ENCODE measurements at places on chromosomes 16 and 17.

GRCh38 chr16:76222087-76222486 lies 55.1 kb upstream of the CNTNAP4 start:
- DNase-seq, result no peak

- no peak for DNase-seq
These were observed 149.6 kb downstream of the PITPNC1 start for GRCh38 chr17:67526700-67527099.

GRCh38 chr17:57067162-57067561 lies 17.9 kb upstream of the AKAP1 start:
- DNase-seq, result no peak

GRCh38 chr16:86026916-86027315 lies 128.0 kb downstream of the IRF8 start:
- no peak for DNase-seq

DNA sequence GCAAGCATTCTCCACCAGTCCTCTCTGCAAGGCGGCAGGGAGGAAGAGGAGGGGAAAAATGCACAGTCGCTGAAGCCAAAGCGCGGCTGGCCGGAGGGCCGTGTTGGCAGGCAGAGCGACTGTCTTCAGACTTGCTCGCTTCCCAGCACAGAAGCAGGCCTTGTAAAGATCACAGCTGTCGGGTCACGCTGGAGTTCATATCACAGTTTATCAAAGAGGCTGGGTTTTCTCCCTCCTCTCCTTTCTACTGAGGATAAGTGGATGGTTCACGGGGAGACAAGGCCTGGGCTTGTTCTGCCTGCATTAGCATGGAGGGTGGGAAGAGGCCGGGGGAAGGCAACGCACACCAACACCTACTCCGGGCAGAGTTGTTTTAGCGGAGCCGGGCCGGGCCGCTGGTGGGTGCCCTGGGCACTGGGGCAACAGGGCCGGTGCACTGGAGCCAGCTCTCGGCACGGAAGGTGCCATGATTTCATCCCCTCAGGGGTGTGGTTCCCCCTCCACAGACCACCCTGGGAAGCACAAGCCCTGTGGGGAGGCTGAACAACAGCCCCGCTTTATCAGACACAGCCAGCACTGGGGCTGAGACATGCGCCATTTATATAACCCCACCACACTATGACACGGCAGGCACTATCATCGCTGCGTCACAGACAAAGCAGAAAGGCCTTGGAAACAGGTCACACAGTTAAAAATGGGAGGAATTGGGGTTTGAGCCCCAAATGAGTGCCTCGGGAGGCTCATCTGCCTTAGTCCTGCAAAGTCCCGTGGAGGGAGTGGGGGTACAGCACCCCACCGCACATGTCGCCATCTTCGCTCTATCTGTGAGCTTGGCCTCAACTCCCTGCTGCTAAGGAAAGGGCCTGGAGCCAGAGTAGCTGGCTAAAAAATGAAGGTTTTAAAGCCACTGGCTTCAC lies 40.3 kb upstream of the MTSS2 start:
- DNase-seq, result no peak

DNA sequence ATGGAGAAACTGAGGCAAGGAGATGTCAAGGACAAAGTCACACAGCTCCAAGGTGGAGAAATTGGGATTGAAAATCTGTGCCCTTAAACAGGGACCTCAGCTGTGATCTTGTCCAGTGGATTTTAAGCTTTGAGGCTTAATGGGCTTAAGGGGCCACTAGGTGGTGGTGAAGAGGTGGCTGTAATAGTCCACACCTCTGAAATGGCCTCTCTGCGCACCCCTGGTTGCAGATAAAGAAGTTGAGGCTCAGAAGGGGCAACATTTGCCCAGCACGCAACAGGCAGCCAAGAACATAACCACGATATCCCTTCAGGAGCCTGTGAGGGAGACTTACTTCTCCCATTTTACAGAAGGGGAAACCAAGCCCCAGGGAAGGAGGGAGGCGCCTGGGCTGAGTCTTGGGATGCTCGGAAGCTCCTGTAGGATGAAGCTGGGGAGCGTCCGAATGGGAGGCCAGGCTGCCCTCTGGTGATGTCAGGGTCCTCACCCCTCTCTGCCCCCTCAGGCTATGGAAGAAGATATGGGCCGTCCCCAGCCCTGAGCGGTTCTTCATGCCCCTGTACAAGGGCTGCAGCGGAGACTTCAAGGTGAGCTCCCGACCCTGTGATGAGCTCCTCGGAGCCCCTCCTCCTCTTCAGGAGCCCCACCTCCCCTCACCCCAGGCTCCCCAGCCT lies 43.7 kb downstream of the IL21R start:
- no peak for DNase-seq

DNA sequence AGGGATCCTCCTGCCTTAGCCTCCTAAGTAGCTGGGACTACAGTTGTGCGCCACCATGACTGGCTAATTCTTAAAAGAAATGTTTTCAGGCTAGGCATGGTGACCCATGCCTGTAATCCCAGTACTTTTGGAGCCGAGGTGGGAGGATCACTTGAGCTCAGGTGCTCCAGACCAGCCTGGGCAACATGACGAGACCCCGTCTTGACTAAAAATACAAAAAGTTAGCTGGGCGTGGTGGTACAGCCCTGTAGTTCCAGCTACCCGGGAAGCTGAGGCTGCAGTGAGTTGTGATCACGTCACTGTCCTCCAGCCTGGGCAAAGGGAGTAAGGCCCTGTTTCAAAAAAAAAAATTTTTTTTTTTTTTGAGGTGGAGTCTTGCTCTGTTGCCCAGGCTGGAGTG lies 173.1 kb downstream of the SEC14L1 start:
- DNase-seq, result no peak

- no peak for DNase-seq
These were observed 15.4 kb downstream of the MRTFB start for GRCh38 chr16:14086477-14086876.

DNA sequence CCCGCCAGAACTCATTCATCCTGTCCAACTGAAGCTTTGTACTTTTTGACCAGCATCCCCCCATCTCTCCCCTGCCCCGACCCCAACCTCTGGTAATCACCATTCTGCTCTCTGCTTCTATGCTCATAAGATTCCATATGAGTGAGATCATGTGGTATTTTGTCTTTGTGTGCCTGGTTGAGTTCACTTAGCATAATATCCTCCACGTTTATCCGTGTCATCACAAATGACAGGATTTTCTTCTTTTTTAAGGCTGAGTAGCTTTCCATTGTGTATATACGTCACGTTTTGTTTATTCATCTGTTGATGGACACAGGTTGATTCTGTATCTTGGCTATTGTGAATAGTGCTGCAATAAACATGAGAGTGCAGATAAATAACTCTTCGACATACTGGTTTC lies 278.9 kb downstream of the SNX29 start:
- no peak for DNase-seq

GRCh38 chr17:66943484-66943883 lies 21.0 kb upstream of the CACNG4 start:
- no peak for DNase-seq

DNA sequence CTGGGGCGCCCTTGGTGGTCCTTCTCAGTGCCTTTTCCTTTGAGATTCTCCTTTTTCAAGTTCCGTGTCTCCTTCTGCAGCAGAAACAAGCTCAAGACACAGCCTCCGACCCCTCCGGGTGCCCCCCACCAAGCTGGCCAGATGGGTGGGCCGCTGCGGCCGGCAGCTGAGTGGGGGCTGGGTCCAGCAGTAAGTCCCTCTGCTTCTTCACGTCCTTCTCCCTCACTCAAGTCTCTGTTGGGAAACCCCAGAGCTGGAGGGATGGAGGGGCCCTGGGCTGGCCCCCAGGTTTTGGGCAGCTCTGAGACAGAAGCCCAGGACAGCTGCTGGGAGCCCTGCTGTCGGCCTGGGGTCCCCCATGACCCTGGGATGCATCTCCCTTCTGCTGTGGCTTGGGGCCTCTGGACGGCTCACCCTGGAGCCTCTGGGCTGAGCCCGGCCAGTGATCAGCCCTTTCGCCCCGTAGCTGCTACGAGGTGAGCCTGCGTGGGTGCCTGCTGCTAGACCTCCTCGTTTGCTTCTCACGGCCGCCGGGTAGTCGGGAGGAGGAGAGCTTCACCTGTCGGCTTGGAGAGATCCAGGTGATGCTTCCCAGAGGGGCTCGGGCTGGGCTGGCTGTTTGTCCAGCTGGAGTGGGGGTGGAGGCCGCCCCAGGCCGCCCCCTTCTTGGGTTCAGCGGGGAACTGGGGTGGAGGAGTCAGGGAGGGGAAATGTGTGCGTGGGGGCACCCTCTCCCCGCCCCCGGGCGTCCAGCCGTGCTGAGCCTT lies 10.7 kb downstream of the ENGASE start:
- no peak for DNase-seq

GRCh38 chr17:8003594-8004181 lies 1.3 kb downstream of the GUCY2D start:
- no peak for DNase-seq

- peak; percentile 12 for DNase-seq
These were observed 647 bp downstream of the FBXL20 start for GRCh38 chr17:39400547-39401411.

DNA sequence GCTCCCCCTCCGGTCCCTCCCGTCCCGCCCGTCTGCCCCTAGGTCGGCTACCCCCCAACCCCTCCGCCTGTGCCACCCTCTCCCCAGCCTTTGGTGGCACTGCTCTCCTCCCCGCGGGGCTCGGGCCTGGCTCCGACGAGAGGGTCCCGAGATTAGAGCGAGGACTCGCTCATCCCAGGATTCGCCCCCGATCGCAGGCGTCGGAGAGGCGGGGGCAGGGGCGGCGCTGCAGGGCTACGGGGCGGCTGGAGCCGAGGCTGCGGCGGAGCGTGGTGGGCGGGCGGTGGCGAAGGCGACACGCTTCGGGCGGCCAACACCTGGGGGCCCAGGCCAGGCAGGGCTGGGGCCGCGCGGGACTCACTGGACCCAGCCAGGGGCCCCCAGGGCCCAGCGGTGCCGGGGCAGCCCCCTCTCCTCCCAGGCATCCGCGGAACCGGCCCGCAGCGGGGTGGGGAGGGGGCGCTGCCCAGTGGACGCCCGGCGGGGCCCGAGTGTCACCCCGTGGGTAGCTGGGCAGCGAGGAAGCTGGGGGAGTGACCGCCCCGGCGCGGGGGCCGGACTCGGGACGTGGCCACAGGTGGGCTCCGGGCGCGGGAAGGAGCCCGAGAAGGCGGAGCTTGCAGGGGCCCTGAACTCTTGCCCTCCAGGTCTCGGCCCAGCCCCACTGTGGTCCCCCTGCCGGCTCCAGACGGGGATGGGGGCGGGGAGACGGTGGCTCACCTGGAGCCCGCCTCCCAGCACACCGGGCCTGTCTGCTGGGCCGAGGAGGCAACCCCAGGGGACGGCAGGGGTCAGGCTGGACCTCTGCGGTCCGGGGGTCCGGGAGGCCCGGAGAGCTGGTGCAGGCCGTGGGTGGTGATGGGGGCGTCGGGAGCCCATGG lies 1.5 kb downstream of the MGAT5B start:
- DNase-seq, result no peak

GRCh38 chr16:74455619-74456289 lies 34.5 kb upstream of the CLEC18B start:
- DNase-seq, result no peak

DNA sequence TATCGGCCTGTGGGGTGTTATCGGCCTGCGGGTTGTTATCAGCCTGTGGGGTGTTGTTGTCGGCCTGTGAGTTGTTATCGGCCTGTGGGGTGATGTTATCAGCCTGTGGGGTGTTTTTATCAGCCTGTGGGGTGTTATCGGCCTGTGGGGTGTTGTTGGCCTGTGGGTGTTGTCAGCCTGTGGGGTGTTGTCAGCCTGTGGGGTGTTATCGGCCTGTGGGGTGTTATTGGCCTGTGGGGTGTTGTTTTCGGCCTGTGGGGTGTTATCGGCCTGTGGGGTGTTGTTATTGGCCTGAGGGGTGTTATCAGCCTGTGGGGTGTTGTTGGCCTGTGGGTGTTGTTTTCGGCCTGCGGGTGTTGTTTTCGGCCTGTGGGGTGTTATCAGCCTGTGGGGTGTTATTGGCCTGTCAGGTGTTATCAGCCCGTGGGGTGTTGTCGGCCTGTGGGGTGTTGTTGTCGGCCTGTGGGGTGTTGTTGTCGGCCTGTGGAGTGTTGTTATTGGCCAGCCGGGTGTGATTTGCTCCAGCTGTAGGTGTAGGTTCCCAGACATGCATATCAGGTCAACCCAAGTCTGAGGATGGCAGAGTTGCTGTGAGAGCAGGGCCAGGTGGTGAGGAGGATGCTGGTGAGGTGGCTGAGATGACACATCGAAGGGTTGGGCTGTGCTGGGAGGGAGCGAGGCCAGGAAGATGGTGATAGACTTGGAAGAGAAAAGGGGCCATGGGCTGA lies 7.1 kb downstream of the TRARG1 start:
- DNase-seq, result no peak

- DNase-seq, result no peak
These were observed 192.8 kb downstream of the XYLT1 start for GRCh38 chr16:17277981-17278381.

DNA sequence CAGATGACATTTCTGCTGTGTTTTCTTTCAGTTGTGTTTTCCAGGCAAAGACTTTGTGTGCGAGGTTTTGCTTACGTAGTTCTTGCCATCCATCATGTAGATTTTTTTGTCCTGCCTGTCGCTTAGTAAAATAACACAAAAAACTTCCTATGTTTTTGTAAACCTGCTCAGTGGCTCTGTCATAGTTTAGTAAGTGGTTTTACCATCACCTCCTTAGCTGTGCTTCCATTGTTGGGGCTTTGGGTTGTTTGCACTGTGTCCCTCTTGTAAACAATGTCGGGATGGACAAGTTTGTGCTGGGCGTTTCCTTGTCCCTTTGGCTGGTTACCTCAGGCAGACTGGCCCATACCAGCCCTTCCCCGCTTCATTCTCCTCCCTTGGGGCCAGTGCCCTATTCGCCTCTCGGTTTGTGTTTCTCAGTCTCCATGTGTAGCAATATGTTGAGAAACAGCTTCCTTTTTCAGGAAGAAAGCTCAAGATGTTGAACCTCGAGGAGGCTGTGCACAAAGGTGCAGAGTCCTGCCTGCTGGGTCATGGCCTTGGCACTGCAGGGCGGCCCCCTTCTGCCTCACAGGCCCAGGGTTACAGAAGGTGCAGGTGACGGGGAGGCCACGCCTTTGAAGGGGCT lies 74.6 kb downstream of the KSR1 start:
- DNase-seq, result no peak

GRCh38 chr17:12789075-12789480 lies 220 bp upstream of the ARHGAP44 start:
- DNase-seq, result no peak

DNA sequence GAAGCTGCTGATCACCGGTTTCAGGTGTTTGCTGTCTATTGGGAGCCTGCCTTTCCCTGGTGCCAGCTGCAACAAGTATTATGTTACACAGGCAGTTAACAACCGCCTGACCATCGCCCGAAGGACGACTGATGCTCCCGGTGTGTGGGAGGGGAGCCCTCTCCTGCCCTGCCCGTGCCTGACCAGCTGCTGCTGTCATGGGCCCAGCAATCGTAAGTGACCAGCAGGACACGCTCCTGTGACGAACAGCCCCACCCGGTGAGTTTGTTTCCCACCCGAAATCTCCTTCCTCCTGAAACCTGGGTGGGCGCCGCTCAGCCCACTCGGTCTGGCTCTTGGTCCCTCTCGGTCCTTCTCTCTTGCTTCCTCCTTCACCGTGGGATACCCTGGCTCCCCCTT lies 17.9 kb upstream of the UBE2I start:
- DNase-seq, result no peak

- no peak for DNase-seq
These were observed 145.5 kb upstream of the ZFHX3 start for GRCh38 chr16:73193464-73193863.
